ENCODE measurements at places on chromosomes 5 and 9. TPM values are rescaled to one million over a fixed set of nuclear protein-coding genes. Genes with fewer than 3 reads are reported as not detected.

NOTCH1 gene
- total RNA-seq: 7.7 TPM

RBM22 gene
- total RNA-seq: 29.9 TPM

SOHLH1 gene
- total RNA-seq: not detected

KCNV2 gene
- total RNA-seq: not detected

UBAC1 gene
- total RNA-seq: 29.1 TPM

TERT gene
- not detected for total RNA-seq

OR1L4 gene
- total RNA-seq: not detected

AMBP gene
- not detected for total RNA-seq

C9 gene
- not detected for total RNA-seq

HTR1A gene
- total RNA-seq: not detected

JAKMIP2 gene
- 1.1 TPM for total RNA-seq

ZBED3 gene
- total RNA-seq: 0.73 TPM

ARHGEF37 gene
- not detected for total RNA-seq

ADAM19 gene
- total RNA-seq: 2.9 TPM

CLPTM1L gene
- total RNA-seq: 179 TPM

ANKRD31 gene
- total RNA-seq: under 0.01 TPM

PCDHGA5 gene
- total RNA-seq: 0.73 TPM

CYSRT1 gene
- 0.37 TPM for total RNA-seq

POLR3G gene
- total RNA-seq: 7.0 TPM

MAN2A1 gene
- total RNA-seq: 43.0 TPM

CTXN3 gene
- not detected for total RNA-seq

RASGEF1C gene
- total RNA-seq: not detected

ZDHHC12 gene
- 28.2 TPM for total RNA-seq

ADAMTSL1 gene
- total RNA-seq: 134 TPM

PTPRD gene
- total RNA-seq: 18.4 TPM

SLC34A3 gene
- not detected for total RNA-seq

LMX1B gene
- total RNA-seq: not detected

SLC9A3 gene
- 0.98 TPM for total RNA-seq

UGT3A1 gene
- not detected for total RNA-seq

OR13J1 gene
- total RNA-seq: not detected

AK3 gene
- total RNA-seq: 48.9 TPM

DOLPP1 gene
- total RNA-seq: 8.1 TPM

SHROOM1 gene
- 7.8 TPM for total RNA-seq

SPATA31D4 gene
- total RNA-seq: not detected

FBXW2 gene
- 23.9 TPM for total RNA-seq

TEK gene
- total RNA-seq: 0.73 TPM

C5 gene
- total RNA-seq: 5.1 TPM

SPOUT1 gene
- total RNA-seq: 20.5 TPM

ACER2 gene
- 1.2 TPM for total RNA-seq

SEMA5A gene
- 11.0 TPM for total RNA-seq

CARD19 gene
- total RNA-seq: 75.3 TPM

C8G gene
- total RNA-seq: not detected

RAB3C gene
- total RNA-seq: not detected

SPINK7 gene
- total RNA-seq: not detected

PAXX gene
- total RNA-seq: 13.9 TPM

INSL6 gene
- not detected for total RNA-seq

RNF183 gene
- under 0.01 TPM for total RNA-seq

SPAG8 gene
- total RNA-seq: 2.2 TPM

WNT8A gene
- total RNA-seq: not detected

NEUROG1 gene
- not detected for total RNA-seq

CBY3 gene
- total RNA-seq: not detected

IL4 gene
- not detected for total RNA-seq

HSD17B3 gene
- total RNA-seq: not detected

SLC34A1 gene
- total RNA-seq: not detected

EIF4E1B gene
- total RNA-seq: not detected

DBH gene
- not detected for total RNA-seq

GADD45G gene
- total RNA-seq: 0.39 TPM

DNM1 gene
- 45.6 TPM for total RNA-seq

Measured in subcutaneous preadipocyte (primary cell).